NCI-H1930 (cell line): ENCODE measurements at places on chromosomes 5 and 9.

DNA sequence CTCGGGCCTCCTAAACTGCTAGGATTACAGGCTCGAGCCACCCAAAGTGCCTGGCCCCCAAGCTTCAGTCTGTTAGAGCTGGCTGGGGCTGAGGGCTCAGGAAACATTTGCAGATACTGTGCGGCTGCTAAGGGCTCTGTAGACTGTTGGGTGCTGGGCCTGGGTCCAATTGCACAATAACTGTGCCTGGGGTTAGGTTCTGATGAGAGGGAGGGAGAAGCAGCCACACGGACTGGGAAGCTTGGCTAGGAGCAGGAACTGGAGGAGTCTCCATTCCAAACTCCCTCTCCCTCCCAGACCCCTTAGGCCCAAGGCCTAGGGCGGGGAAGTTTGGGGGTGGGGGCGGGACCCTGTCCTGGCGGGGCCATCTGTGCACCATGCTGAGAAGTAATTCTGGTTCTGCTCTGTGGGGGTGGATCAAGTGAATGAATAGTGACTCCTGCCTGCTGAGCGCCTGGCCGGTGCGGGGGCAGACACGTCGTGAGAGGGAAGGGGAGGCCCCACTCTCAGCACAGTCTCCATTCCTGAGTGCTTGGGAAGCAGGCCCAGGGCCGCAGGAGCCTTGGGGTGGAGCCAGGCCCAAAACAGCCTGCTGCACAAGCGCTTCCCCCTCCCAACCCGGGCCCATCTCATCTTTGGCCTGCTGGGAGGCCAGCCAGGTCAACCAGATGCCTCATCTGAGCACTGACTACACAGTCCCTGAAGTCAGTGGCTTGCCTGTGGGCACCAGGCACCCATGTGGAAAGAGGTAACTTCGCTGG is 1.5 kb downstream of the ASS1 start:
- no peak for DNase-seq

DNA sequence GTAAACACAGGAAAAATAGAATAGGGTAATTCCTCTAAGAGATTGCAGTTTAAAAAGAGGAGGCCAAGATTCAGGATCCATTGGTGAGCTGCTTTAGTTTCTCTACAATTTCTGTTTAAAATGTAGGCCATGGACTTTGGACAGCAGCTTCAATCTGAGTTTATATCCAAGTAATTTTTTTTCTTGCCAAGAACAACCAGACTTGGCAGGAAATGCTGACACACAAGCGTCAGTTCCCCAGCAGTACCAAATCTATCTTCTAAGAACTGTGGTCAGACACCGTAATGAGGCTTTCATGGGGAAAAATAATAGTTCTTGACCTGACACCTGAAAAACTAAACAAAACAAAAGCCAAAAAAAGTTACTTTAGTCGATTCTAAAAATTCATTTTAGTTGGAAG is 528.8 kb downstream of the CSNK1G3 start:
- DNase-seq: no peak

GRCh38 chr5:58357121-58357520 is 102.8 kb downstream of the PLK2 start:
- DNase-seq: no peak

GRCh38 chr9:120376101-120376500 is 203.9 kb downstream of the CDK5RAP2 start:
- no peak for DNase-seq

DNA sequence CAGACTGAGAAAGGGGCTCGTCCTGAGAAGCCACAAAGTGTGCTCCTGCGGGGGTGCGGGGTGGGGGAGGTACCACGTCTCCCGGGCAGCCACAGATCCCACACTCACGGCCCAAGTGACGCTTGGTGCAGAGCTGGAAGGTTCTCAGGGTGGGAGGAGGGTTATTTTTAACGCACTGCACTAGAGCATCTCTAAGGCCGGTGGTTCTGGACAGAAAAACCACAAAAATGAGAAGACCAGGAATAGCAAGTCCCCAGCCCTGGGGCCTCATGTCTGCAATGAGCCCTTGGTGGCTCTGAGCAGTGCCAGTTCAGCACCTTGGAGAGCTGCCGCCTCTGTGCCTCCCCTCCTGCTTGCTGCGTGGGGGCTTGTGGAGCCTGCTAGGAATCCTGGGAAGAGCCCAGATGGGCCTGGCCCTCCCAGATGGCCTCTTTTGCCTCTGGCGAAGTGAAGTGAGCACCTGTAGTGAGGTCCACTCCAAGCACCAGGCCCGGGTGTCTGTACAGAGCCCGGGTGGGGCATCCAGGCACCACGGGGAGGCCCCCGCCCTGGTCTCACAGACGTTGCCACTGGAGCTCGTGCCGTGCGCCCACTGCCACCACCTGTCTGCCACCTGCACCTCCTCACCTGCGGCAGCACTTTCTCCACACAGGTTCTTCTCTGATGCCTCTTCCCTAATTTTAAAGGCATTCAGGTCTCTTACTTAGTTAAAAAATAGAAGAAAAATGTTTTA is 48.9 kb upstream of the CACNA1B start:
- no peak for DNase-seq

- no peak for DNase-seq
These were observed 43.1 kb downstream of the HRH2 start for GRCh38 chr5:175700991-175701390.

DNA sequence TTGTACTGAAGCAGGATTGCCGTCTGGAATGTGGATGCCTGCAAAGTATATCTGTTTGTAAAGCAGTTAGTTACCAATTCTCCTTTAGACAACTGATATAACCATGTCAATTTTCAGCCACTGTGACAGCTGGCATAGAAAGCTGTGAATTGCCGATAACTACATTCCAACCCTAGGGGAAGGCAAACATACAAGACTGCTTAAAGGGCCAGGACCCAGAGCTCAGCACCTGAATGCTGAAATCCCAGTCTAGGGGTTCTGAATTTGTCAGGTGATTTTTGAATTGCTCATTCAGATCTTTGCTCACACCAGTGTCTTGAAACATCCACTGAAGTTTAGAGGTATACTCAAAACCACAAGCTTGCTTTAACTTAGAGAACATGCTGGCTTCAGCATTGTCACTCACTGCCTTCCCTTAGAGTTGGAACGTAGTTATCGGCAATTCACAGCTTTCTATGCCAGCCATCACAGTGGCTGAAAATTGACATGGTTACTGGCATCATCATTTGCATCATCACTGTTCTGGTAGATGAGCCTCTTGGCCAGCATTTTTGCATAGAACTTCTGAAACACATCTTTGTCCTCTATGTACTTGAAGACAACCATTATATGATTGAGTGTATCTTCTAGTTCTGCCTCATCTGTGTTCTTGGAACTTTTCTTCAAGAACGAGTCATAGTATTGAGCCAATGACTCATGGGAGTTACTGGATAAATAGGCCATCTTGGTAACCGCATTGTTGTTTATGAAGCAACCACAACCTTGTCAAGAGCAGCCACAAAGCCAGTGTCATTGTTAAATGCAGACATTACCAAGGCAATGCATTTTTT is 82.1 kb downstream of the CCDC192 start:
- no peak for DNase-seq

DNA sequence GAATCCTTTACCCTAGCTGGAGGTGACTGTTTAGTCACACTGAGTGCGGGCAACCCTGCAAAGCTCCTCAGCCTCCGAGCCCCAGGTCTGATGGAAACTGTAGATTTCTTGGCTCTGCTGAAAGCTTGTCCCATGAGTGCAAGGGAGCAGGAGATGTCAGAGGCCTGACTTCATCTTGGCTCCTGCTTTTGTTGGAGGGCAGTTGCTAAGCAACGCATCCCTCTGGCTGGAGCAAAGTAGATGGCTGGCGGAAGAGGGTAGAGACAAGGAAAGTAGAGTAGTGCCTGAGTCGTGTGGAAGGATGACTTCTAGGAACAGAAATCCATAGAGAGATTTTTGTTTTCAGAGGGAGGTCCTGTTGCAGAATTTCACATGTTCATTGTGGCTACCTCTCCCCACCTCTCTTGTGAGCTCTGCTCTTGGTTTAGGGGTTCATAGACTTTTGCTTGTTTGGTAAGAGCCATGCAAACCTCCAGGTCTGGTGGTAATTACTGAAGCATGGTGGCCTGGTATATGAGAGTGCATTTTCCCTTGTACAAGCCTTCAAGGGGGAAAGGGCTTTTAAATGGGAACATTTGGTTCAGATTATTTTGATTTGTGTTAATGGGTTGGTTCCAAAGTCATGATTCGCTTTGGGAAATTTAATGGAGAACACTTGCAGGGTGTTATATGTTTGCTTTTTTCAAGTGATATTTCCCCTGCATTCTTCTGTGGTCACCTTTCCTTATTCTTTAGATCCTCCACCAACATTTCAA is 71.5 kb downstream of the ARHGAP26 start:
- DNase-seq: no peak
